ENCODE measurements at places on chromosomes 3 and 15. TPM values are rescaled to one million over a fixed set of nuclear protein-coding genes. Genes with fewer than 3 reads are reported as not detected.

Gene UNC13C
- 0.58 TPM for total RNA-seq

Gene ST3GAL6
- 4.7 TPM for total RNA-seq

DNA sequence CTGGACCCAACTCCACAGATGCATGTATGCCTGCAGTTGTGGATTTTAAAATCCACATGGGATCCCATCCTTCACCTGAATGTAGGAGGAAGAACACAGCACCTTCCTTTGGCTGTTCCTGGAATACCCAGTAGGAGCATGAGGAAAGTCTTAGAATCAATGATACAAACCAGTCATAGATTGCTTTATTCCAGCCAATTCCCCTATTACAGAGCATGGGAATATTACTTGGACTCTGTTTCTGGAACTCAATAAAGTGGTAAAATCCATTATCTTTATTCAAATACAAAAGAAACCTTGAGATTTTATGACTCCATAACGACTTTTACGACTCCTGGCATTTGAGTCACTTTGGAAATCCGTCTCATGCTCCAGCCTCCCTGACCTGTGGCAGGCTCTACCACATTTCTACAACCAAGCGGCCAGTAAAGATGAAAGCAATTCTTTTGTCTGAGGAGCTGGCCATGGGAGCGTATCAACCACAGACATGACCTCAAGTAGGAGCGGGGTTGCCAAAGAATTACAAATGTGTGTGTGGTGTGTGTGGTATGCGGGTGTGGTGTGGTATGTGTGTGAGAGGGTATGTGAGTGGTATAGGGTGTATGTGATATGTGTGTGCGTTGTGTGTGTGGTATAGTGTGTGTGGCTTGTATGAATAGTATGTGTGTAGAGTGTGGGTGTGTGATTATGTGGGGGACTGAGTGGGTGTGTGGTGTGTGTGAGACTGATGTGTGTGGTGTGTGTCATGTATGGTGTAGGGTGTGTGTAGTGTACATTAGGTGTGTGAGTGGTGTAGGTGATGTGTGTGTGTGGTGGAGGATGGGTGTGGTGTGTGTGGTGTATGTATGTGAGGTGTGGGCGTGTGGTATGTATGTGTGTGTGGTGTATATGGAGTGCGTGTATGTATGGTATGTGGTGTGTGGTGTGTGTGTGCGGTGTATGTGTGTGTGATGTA, 40.0 kb downstream of the ARRDC4 start:
- H3K4me3 ChIP-seq, result no peak overlapping the region
- H3K27me3 ChIP-seq, result no peaks in the 10 kb centered on the region
- DNase-seq, result no peak

DNA sequence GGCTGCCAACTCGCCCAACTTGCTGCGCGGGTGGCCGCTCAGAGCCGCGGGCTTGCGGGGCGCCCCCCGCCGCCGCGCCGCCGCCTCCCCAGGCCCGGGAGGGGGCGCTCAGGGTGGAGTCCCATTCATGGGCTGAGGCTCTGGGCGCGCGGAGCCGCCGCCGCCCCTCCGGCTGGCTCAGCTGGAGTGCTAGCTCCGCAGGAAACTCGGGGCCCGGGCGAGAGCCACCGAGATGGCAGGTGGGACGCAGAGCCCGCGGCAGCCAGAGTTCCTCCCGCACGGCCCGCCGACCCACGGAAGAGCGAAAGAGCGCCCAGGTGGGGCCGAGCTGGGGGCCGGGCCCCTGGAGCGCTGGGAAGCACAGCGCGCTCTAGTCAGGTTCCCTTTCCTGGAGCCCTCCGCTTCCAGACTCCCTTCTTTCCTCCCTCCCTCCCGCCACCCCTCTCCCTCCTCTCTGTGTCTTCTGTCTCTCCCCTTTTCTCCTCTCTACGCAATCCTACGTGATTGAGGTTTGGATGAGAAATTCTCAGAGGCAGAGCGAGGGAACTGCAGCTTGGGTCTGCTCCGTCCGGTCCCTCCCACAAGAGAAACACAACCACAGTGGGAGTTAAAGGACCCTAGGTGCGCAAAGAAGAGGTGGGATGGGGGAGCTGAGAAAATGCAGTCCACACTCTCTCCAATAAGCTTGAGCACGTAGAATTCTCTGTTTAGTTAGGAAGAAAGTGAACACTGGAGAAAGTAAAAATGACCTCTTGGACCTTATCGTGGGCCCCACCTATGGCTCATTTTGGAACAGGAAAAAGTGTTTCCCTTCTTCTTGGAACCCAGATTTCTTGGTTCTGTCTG, 317.3 kb downstream of the FGF12 start:
- H3K27ac ChIP-seq, result no peak overlapping the region
- peak overlapping the region; percentile 86 for H3K4me3 ChIP-seq
- H3K36me3 ChIP-seq, result no peaks in the 10 kb centered on the region
- H3K27me3 ChIP-seq, result peaks cover 95% of the 10 kb centered on the region

DNA sequence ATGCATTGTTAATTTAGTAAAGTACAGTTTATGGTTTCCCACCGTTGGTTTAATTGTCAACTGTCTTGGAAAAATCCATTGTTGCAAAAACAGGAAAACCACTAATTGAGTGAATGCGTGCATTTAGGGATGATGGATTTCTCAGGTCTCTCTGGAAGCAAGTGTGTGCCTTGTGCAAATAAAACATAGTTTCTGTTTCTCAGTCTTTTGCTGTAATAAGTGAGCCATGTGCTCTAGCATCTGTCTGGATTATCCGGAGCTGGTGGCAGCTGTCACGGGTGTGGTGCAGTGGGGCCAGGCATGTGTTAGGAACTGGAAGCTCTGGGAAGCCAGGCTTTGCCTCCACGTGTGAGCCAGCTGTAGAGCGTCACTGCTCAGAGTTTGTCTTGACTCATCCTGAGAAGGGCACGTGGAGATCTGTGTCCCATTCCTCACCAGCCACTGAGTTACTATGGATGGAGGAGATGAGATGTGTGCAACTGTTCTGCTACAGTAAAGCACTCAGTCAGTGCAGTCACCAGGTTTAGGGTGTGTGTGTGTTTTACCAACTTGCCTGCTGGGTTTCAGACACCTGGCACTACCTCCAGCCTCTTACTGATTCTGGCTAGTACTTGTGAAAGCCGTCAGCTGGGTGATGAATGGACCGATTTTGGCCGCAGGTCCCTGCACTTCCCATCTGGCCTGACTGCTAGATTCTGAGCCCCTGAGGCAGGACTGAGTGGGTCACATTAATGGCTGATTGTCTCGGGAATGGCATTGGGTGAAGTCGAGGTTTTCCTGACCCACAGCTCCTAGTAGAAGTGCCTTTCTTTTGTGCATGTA, 7.2 kb downstream of the APBA2 start:
- no peak overlapping the region for H3K27ac ChIP-seq
- H3K36me3 ChIP-seq, result no peaks in the 10 kb centered on the region
- H3K4me1 ChIP-seq, result no peaks in the 10 kb centered on the region

DNA sequence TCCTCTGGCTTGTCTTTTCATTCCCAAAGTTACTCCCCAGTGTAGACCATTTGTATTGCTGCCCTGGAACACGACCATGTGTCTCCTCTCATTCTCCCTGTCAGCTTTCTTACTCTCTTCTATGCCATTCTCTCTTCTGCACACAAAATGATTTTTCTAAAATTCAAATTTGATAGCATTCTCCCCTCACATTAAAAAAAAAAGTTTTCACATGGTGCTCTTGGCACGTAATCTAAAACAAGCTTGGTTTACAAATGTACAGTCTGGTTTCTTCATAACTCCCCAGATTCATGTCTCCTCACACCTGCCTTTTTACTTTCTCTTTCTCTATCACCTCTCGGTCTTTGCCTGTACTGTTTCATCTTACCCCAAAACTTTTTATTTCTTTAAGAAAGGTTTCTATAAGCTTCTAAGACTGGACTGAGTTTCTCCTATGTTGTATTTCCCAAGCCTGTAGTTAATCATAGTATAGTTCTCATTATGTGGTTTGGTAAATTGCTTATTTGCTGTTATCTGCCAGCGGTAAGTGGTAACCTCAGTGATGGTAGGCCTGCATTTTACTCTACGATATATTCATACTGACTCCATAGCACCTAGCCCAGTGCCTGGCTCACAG, 31.2 kb downstream of the BCHE start:
- no peaks in the 10 kb centered on the region for H3K4me1 ChIP-seq
- H3K4me3 ChIP-seq, result no peak overlapping the region
- no peaks in the 10 kb centered on the region for H3K27me3 ChIP-seq
- DNase-seq, result no peak
- no peaks in the 10 kb centered on the region for H3K36me3 ChIP-seq
- H3K27ac ChIP-seq, result no peak overlapping the region

- H3K4me1 ChIP-seq, result no peaks in the 10 kb centered on the region
- no peaks in the 10 kb centered on the region for H3K27me3 ChIP-seq
- H3K4me3 ChIP-seq, result no peak overlapping the region
Measured at GRCh38 chr3:170331143-170331542, 26.4 kb upstream of the SKIL start.

- H3K4me3 ChIP-seq, result no peak overlapping the region
- H3K4me1 ChIP-seq, result peaks cover 45% of the 10 kb centered on the region
- no peaks in the 10 kb centered on the region for H3K36me3 ChIP-seq
- peaks cover 10% of the 10 kb centered on the region for H3K27me3 ChIP-seq
- no peak overlapping the region for H3K27ac ChIP-seq
- peak; percentile 54 for DNase-seq
Measured at GRCh38 chr15:75182187-75183131, 19.2 kb upstream of the C15orf39 start.

DNA sequence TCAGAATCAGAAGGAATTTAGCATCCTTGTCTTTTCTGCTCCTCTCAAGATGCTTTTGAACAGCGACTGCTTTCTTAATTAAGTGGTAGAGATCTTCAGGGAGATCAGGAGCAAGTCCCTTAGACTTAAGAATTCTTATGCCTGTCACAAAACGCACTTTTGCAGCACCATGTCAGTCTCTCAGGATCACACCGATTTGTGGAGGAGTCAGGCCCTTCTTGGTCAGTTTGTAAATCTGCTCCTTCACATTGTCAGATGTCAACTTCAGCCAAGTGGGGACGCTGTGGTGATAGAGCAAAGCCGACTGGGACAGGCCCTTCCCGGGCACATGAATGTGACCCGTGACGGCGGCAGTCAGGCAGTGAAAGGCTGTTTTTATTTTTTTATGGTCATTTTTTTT, 35.7 kb upstream of the MYZAP start:
- H3K4me1 ChIP-seq, result peaks cover 4% of the 10 kb centered on the region
- no peak for DNase-seq
- H3K27ac ChIP-seq, result no peak overlapping the region
- H3K27me3 ChIP-seq, result no peaks in the 10 kb centered on the region
- no peaks in the 10 kb centered on the region for H3K36me3 ChIP-seq

DNA sequence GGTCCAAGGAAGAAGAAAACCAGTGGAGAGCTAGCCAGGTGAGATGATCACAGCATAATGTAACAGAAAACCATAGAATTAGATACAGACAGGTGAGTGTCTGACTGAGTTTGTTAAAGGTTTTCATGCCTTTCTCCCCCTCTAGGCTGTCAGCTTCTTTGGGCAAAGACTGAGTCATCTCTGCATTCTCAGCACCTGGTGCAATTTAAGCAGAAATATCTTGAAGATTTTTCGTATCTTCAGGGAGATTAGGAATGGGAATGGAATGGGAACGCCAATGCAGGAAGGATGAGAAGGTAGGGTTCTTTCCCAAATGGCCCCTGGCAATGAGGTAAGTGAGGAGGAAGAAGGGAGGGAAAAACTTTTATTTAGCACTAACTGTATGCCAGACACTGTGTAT, 122.0 kb upstream of the SLC7A14 start:
- H3K36me3 ChIP-seq, result no peaks in the 10 kb centered on the region
- H3K27me3 ChIP-seq, result no peaks in the 10 kb centered on the region
- no peak for DNase-seq
- H3K4me1 ChIP-seq, result no peaks in the 10 kb centered on the region

- no peak overlapping the region for H3K4me3 ChIP-seq
- DNase-seq, result no peak
- H3K4me1 ChIP-seq, result no peaks in the 10 kb centered on the region
- H3K27me3 ChIP-seq, result no peaks in the 10 kb centered on the region
Measured at GRCh38 chr3:193489949-193490348, 64.7 kb downstream of the ATP13A4 start.

GRCh38 chr15:19899021-19899824, 642.4 kb downstream of the GOLGA6L6 start:
- DNase-seq, result no peak
- no peak overlapping the region for H3K27ac ChIP-seq
- no peaks in the 10 kb centered on the region for H3K4me1 ChIP-seq
- peaks cover 7% of the 10 kb centered on the region for H3K36me3 ChIP-seq
- no peaks in the 10 kb centered on the region for H3K27me3 ChIP-seq

DNA sequence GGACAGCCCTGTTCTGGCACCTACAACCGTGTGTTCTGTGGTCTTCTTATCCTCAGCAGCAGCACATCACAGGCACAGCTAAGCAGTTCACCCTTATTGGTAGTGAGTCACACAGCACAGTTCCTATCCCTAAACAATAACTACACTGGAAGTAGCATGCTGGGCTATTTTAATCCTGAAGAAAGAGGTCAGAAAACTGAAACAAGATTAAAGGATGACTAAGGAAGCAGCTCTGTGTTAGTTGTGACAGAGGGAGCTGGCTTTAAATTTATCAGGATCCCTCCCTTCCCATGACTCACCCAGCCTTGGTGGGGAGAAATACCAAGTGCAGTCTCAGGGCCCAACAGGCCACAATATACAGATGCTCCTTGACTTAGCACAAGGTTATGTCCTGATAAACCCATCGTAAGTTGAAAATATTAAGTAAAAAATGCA, 144.3 kb downstream of the ERC2 start:
- no peaks in the 10 kb centered on the region for H3K27me3 ChIP-seq
- peaks cover 18% of the 10 kb centered on the region for H3K4me1 ChIP-seq
- H3K4me3 ChIP-seq, result no peak overlapping the region
- no peaks in the 10 kb centered on the region for H3K36me3 ChIP-seq
- peak overlapping the region; percentile 40 for H3K27ac ChIP-seq

- no peak overlapping the region for H3K4me3 ChIP-seq
- H3K36me3 ChIP-seq, result no peaks in the 10 kb centered on the region
- no peaks in the 10 kb centered on the region for H3K4me1 ChIP-seq
Measured at GRCh38 chr15:28901987-28902745, 16.4 kb downstream of the APBA2 start.

- no peak overlapping the region for H3K4me3 ChIP-seq
- H3K4me1 ChIP-seq, result peaks cover 12% of the 10 kb centered on the region
- no peaks in the 10 kb centered on the region for H3K27me3 ChIP-seq
- no peaks in the 10 kb centered on the region for H3K36me3 ChIP-seq
- no peak overlapping the region for H3K27ac ChIP-seq
Measured at GRCh38 chr3:88137836-88138235, 11.9 kb upstream of the C3orf38 start.

GRCh38 chr3:4340411-4341335, 37.5 kb downstream of the SETMAR start:
- H3K27me3 ChIP-seq, result no peaks in the 10 kb centered on the region
- no peak for DNase-seq
- no peaks in the 10 kb centered on the region for H3K4me1 ChIP-seq
- no peak overlapping the region for H3K27ac ChIP-seq

DNA sequence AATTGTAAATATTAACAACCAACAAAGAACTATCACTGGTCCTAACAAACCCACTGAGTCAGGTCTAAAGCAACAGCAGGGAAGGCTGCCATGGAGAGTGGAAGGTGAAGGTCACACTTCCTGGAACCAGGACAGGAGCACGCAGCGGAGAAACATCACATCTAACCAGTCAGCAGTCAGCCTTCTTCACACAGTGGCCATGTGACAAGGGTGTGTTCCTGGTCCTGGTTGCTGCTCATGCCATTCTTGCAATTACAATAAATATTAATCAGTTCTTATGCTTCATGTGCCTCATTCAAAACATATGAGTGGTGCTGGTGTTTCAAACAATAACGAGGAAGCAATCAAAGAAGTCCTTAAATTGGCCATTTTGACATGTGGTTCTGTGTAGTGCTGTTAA, 162.8 kb downstream of the ARRDC4 start:
- H3K27me3 ChIP-seq, result no peaks in the 10 kb centered on the region
- H3K4me1 ChIP-seq, result no peaks in the 10 kb centered on the region
- DNase-seq, result no peak
- no peak overlapping the region for H3K27ac ChIP-seq
- H3K4me3 ChIP-seq, result no peak overlapping the region
- H3K36me3 ChIP-seq, result no peaks in the 10 kb centered on the region

All from GM23338 (cell line).